ENCODE measurements at places on chromosomes 1 and 21. TPM values are rescaled to one million over a fixed set of nuclear protein-coding genes. Genes with fewer than 3 reads are reported as not detected.

Gene IL22RA1
- 7.5 TPM for total RNA-seq

Gene TMOD4
- total RNA-seq = not detected

Gene IQCC
- 1.6 TPM for total RNA-seq

Gene EFNA3
- 9.8 TPM for total RNA-seq

Gene AMY1A
- total RNA-seq = not detected

Gene BRINP2
- 0.15 TPM for total RNA-seq

Gene CCDC30
- 0.55 TPM for total RNA-seq

Gene TACSTD2
- not detected for total RNA-seq

Gene TRABD2B
- 2.8 TPM for total RNA-seq

Gene SLC22A15
- 0.94 TPM for total RNA-seq

Gene WLS
- total RNA-seq = 15.3 TPM

Gene KHDC4
- total RNA-seq = 25.3 TPM

Gene ADGRL4
- total RNA-seq = not detected

Gene RCAN3
- total RNA-seq = 11.3 TPM

Gene TMEM82
- not detected for total RNA-seq

Gene RHOU
- total RNA-seq = 9.5 TPM

Gene OR10J1
- not detected for total RNA-seq

Gene CSMD2
- total RNA-seq = not detected

Gene NUAK2
- total RNA-seq = 29.7 TPM

Gene MATN1
- 0.11 TPM for total RNA-seq

Gene CCDC17
- 0.14 TPM for total RNA-seq

Gene FCRL5
- 0.03 TPM for total RNA-seq

Gene F5
- 0.09 TPM for total RNA-seq

Gene ZNF683
- total RNA-seq = not detected

Gene NDUFS2
- 81.0 TPM for total RNA-seq
